Hematopoietic multipotent progenitor cell treated with erythropoietin and hydrocortisone succinate and interleukin-3 and kit ligand, for 6 days (in vitro differentiated cells): ENCODE measurements at places on chromosomes 13 and 19.

- no peak for DNase-seq
Measured at GRCh38 chr13:83827338-83827737, 54.9 kb downstream of the SLITRK1 start.

DNA sequence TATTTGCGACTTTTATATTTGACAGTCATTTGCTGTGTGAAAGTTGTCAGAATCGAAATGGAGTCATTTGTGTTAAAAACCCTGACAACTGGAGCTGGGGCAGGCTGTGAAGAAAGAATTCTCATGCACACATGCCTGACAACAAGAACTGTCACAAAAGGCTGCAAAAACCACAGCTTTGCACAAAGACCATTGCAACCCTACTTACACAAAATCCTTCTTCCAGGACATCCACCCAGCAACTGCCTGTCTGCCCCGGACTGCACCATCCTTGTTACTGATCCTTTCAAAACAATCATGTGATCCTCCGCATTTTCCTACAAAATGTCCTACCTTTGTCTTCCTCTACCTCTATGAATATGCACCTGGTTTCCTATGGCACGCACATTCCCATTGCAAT lies 66.8 kb upstream of the IRS2 start:
- no peak for DNase-seq

- DNase-seq: no peak
Measured at GRCh38 chr19:39870171-39870971, 24.2 kb upstream of the FBL start.

DNA sequence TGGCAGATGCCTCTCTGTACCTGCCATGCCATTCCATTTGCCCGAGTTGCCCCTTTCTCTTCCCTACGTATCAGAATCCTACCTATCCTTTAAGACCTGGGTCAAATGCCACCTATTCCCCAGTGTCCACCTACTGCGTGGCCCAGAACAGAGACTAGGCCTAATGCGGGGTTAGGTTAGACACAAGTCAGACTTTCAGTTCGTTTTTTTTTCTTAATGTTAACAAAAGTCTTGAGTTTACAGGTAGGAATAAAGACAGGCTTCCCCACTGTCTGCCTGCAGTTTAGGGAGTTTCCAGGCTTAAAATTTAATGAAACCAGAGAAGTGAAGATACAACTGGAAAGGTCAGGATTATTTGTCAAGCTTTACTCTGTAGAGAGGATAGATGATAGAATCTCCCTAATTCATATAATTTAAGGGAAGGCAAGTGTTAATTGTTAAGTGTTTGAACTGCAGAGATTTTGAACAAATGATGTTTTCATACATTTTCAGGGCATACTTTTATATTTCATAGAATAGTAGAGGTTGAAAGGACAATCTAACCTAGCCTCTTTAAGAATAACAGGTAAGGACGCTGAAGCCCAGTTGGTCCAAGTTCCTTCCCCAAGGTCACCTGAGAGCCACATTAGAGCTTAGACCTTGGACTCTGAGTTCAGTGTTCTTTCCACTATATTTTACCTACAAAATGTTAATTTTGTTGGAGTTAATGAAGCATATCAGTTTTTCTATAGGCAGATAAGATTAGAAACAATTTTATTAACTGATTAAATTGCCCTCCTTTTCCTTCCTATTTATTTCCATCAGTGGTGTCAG lies 35.8 kb downstream of the FRY start:
- DNase-seq: no peak

GRCh38 chr19:17419154-17419620 lies 660 bp upstream of the MVB12A start:
- DNase-seq: no peak

- DNase-seq: peak; percentile 20
Measured at GRCh38 chr19:56765137-56765536, 75.4 kb downstream of the PEG3 start.

DNA sequence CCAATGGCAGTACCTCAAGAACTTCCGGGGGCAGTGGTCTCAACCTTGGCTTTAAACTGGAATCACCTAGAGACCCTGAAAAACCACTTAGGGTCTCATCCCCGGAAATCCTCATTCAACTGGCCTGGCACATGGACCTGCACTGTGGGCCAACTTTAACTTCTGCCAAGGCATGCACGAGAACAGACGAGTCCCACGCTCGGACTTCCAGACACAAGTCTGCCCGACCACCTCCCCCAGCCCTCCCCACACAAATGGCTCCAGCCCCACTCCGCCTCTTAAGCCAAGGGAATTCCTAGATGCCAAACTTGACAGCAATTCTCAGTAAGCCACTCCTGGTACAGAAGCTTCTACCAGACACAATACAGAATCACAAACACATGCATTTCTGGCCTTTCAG lies 114.0 kb downstream of the STK24 start:
- DNase-seq: no peak

GRCh38 chr13:20294497-20294896 lies 62.4 kb upstream of the GJB6 start:
- no peak for DNase-seq

GRCh38 chr13:73168953-73169401 lies 110.2 kb downstream of the KLF5 start:
- no peak for DNase-seq

GRCh38 chr13:25170554-25171111 lies 1.5 kb downstream of the AMER2 start:
- DNase-seq: peak; percentile 3

- DNase-seq: peak; percentile 30
Measured at GRCh38 chr19:15666883-15667282, 6.0 kb upstream of the CYP4F12 start.

DNA sequence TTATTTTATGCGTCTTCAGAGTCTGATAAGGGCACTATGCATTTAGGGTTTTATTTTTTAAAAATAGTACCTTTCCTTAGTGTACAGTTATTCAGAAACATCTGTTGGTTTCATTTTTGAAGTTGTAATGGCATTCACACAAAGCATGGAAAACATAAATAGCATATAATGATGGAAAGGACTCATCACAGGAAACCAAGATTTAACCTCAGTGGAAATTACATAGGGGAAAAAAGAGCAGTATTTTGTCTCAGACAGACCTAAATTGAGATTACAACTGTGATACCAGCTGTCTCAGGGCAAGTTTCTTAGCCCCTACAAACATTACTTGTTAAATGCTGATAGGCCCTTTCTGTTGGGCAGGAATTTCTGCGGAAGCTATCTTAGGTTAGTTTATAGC lies 57.2 kb downstream of the NHLRC3 start:
- DNase-seq: no peak

- no peak for DNase-seq
Measured at GRCh38 chr19:31066385-31066784, 282.9 kb downstream of the TSHZ3 start.

GRCh38 chr13:105276571-105276970 lies 1258.9 kb downstream of the EFNB2 start:
- DNase-seq: no peak

- no peak for DNase-seq
Measured at GRCh38 chr13:107367258-107367657, 799.3 kb upstream of the ARGLU1 start.

- no peak for DNase-seq
Measured at GRCh38 chr19:16698914-16699313, 20.7 kb upstream of the NWD1 start.

DNA sequence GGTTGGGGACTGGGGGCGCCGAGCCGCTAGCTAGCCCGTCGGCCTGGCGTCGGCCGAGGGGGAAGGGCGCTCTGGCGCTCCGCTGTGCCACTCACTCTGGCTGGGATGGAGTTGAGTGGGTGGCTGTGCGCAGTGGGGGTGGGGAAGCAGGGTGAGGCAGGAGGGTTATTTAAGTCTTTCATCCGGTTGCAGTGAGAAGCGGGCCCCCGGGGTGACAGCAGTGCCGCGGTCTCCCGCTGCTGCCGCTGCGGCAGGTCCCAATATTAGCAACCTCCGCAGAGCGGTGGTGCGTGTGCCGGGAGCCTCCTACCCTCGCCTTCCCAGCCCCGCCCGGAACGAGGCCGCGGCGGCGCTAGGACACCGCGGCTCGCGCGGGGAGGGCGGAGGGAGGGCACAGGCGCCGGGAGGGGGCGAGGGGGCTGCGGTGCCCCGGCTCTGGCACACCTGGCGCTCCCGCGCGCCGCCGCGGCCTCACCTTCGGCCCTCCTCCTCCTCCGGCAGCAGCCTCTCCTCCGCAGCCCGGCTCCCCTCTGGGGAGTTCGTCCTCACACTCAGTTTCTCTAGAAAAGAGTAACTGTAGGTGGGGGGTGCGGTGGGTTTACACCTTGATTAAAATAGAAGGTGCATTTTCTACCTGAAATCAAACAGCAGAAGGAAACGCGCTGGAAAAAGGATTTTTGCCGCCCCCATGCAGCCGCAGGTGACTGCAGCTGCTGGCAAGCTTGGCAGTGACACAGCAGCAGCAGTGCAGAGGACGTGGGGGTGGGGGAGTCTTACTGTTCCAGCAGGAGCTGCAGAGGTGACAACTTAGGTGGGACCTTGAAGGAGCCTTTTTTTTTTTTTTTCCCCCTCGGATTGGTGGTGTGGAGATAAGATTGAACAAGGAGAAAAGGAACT lies 4.5 kb downstream of the FGF9 start:
- no peak for DNase-seq

DNA sequence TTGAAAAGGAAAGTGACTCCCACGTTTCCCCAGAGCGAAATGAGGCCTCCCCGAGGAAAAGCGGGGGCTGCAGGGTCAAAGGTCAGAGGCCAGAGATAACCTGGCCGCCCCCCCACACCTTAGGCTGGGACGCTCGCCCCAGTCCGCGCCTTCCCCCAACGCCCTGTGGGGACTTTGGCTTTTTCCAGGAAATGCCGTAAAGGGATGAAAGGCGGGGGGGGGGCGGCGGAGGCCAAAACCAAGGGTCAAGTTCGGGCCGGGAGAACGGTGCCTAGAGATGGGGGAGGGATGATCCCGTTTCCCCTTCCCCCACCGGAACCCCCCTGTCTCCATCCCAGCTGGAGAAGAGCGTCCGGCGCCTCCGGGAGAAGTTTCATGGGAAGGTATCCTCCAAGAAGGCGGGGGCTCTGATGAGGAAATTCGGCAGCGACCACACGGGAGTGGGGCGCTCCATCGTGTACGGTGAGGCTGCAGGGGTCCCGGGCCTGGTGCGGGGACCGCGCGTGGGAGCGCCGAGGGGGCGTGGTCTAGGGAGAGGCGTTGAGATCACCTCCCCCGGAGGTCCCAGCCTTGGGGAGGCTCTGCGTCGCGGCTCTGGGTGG lies 575 bp downstream of the SHFL start:
- peak; percentile 29 for DNase-seq
